Activated CD8-positive, alpha-beta memory T cell treated with anti-CD3 and anti-CD28 coated beads for 4 hours (primary cell): ENCODE measurements at places on chromosomes 3 and 15.

DNA sequence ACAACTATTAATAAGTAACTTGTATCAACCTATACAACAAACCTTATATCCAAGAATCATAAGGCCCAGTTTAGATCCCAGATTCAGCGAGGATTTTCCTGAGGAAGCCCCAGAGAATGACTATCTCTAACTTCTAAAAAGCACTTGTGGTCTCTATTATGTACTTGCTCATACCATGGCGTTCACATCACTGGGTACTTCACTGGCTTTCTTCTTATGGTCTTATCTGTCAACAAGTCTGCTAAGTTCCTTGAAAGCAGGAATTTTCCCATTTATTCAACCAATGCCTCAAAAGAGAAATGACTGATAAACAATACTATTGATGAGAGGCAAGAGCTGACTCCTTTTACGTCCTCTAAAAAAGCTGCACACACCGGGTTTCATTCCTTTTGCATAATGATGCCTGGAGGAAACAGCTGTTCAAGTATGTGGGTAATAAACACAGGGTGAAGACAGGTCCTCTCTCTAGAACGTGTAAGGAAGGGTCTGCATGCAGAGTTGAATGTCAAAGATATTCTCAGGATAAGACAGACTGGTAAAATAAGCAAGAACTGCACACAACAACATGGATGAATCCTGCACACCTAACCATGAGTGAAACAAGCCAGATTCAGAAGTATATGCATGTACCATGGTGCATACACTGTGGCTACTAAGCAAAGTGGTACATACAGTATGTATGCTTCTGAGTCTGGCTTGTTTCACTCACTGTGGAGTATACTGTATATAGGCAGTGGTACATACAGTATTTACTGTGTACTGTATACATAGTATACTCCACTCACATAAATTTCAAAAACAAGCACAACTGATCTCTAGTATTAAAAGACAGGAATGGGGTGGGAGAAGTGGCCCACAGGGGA lies 408.7 kb downstream of the SHQ1 start:
- no peak for DNase-seq

DNA sequence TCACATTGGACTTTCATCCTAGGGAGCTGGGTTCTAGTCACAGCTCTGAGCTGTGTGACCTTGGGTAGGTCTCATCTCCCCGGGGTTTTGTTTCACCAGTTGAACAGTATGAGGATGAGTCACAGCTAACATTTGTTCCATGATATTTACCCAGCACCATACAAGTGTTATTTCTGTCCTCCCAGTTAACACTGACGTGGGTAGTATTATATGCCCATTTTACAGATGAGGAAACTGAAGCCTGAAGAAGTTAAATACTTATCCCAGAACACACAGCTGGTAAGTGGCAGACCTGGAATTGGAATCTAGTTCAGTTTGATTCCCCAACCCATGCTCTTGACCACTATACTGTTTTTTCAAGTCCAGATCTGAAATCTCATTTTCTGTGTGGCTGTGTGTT lies 908 bp upstream of the RARB start:
- DNase-seq: no peak

GRCh38 chr3:192869131-192870031 lies 48.3 kb downstream of the MB21D2 start:
- DNase-seq: no peak

- DNase-seq: no peak
These were observed 246.0 kb upstream of the NAALADL2 start for GRCh38 chr3:174613173-174613572.

DNA sequence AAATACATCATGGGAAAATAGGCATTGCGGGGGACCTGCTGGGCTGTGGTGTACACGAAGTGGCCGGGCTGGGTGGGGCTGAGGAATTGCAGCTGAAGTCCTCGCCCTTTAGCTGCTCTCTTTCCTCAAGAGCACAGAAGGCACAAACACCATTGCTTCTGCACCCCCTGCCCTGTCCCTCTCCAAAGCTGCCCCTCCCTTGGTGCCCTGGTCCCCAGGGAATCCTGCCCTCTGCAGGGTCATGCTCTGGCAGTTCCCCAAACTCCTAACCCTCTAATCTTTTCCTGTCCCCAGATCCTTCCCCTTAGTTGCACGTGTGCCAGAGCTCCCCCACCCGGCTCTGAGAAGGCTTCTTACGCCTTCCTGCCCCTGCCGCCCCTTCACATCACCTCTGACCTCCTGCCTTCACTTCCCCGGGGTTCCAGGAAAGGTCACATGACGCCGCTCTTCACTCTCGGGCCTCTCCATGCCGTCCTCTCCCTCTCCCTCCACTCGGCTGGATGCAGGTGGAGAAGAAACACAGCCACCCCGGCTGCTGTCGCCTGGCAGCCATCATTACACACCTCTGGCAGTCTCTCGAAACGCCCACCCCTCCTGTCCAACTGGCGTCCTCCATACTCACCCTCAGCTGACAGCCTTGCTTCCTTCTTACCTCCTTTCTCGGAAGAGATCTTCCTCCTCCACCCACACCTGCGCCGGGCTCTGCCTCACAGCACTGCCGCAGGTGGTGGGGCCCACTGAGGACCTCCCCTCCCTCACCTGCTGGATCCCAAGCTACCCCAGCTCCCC lies 6.9 kb upstream of the PCSK6 start:
- no peak for DNase-seq

DNA sequence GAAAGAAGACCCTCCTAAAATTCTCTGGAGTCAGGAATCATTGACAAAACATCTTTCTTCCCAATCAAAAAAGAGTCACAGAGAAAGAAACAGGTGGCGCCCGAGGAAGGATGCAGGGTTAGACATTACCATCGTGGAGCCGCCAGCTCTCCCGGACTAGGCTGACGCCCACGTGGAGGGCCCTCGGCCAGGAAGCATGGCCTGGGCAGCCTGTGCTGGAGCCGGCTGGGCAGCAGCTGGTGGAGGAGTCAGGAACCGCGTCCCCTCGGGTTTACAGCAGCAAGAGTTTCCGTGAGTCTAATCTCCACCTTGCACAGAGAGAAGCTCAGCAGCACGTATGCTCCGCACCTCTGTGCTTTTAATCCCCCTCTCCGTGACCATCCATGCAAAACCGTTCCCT lies 533.7 kb upstream of the ATP11B start:
- no peak for DNase-seq

DNA sequence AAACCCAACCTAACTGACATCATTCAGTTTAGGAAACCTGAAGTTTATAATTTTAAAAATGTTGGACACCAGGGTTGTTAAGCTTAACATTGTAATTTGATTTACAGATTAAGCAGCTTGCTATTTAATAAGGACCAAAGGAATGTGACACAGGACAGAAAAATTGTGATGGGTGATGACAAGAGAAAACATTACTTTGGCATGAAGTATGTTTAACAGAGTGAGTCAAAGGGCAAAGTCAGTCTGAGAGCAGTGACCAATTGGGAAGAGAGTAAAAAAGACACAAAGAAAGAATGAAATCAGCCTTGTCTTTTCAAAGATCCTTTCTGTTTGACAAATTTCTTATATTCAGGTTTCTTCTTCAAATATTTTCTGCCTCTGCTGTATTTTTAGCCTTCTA lies 1301.6 kb downstream of the SI start:
- DNase-seq: no peak

GRCh38 chr3:190142041-190142440 lies 21.3 kb upstream of the P3H2 start:
- DNase-seq: no peak
